CD4-positive, alpha-beta T cell (primary cell): ENCODE measurements at places on chromosomes 5 and 9.

DNA sequence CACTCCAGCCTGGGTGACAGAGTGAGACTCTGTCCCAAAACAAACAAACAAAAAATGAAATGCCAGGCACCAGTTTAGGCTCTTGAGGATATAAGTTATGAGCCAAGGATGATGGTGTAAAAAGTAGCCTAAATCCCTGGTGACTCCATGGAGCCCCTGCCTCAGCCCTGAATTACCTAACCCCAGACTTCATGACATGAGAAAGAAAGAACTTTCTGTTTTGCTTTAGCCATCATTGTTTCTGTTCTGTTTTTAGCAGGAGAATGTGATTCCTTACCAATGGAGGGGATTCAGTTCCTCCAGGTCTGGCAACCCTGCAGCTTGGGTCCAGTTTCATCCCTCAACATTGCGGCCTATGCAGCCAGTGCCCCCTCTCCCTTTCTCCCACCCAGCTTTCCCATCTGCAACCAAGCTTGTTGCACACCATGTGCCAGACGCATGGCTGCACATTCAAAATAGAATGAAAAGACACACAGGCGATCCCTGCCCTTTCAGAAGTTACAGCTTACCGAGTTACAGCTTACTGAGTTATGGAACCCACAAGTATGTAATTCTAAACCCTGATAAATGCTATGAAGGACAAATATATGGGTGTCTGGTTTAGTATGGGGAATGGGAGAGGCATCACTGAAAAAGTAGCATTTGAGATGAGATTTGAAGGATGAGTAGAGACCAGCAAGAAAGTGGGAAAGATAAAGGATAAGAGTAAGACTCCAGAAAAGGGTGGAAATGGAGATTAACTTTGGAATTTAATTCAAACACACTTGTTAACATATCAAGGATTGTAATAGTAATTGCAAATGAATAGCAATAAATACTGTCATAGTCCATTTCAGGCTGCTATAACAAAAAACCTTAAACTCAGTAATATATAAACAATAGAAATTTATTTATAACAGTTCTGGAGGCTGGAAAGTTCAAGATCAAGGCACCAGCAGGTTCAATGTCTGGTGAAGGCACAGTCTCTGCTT, 6.0 kb upstream of the SEMA5A start:
- no peak for DNase-seq

GRCh38 chr9:76620996-76621395, 143.2 kb upstream of the PCA3 start:
- no peak for DNase-seq

DNA sequence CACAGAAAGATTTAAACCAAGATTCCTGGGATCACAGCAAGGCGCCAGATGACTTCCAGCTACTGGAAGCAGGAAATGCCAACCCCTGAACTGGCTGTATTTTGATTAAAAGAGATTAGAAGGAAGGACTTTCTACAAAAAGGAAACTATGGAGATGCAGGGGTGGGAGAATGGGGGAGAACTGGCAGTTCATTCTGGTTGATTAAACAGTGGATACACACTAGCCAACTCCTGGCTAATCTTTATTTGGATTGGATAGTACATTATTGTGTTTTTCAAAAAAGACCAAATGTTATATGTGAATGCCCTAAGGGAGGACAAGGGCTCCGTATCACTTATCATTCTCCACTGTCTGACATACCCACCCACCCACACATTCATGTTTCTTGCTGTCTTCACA, 93.2 kb downstream of the CDO1 start:
- no peak for DNase-seq

GRCh38 chr5:143716881-143717280, 95.1 kb upstream of the HMHB1 start:
- DNase-seq: no peak

- no peak for DNase-seq
Observed at GRCh38 chr5:178113841-178114324, 551 bp downstream of the N4BP3 start.

GRCh38 chr9:34830068-34830467, 120.1 kb upstream of the CCL21 start:
- DNase-seq: no peak
